WTC11 (cell line): ENCODE measurements at places on chromosomes 12 and 14. TPM values are rescaled to one million over a fixed set of nuclear protein-coding genes. Genes with fewer than 3 reads are reported as not detected.

- no peak for DNase-seq
- no peaks in the 10 kb centered on the region; the same call in 1 of the 2 replicates for H3K36me3 ChIP-seq
- H3K27me3 ChIP-seq, result peaks cover 53% of the 10 kb centered on the region
- H3K27ac ChIP-seq, result no peak overlapping the region
Observed at GRCh38 chr12:115504306-115505290, 772.9 kb downstream of the MED13L start.

DNA sequence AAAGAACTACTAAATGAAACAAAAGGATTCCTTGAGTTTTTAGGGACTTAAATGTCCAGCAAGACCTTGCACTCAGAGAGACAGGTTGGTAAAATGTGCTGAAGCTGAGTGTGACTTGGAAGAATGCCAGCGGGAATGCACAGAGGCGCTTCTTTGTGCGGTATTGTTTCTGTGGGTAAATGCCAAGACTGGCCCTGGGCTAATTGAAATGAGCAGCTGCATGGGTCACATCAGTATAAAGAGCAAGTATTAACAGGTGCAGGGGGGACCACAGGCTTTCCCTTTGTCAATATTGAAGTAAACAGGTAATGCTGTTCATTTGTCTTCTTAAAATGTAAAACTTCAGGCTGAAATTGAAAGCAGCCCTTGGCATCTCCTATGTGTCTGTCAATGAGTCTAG, 74.3 kb downstream of the LMO3 start:
- no peak for DNase-seq
- no peak overlapping the region for H3K27ac ChIP-seq
- peaks cover 8% of the 10 kb centered on the region for H3K36me3 ChIP-seq
- no peaks in the 10 kb centered on the region for H3K4me1 ChIP-seq
- H3K4me3 ChIP-seq, result no peak overlapping the region

DNA sequence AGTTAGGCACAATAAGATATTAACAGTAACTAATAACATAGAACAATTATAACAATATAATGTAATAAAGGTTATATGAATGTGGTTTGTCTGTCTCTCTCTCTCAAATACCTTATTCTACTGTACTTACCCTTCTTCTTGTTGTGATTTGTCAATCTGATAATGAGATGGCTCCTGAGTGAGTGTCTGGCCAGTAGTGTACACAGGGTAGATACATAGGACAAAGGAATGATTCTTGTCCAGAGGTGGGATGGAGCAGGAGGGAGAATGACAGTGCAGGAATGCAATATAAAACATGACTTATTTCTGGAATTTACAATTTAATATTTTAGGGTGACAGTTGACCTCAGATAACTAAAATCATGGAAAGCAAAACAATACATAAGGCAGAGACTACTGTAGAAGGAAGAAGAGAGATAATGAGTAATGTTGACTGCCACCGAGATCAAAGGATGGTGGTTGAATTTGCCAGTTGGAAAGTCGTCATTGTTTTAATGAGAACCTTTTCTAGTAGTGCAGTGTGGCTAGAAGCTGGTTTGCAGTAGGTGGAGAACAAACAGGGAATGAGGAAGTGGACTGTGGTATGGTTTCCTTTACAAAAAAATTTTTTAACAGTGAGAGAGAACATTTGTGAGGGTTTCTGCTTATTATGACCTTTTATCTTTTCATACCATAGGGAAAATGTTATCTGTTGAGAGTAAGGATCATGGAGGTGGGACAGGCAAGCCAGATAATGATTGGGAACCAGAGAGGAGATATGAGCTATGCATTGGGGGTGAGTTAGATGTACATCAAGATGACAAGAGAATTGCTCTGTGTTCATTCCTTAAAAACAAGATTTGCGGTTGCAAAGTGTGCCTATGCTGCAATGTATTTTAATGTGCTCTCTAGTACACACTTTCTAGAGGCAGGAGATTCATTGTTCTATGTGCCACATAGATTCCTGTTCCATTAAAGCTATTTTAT, 458.3 kb downstream of the BTG1 start:
- H3K27ac ChIP-seq, result no peak overlapping the region
- H3K4me3 ChIP-seq, result no peak overlapping the region
- no peaks in the 10 kb centered on the region for H3K27me3 ChIP-seq
- H3K36me3 ChIP-seq, result no peaks in the 10 kb centered on the region
- DNase-seq, result no peak
- H3K4me1 ChIP-seq, result no peaks in the 10 kb centered on the region

GRCh38 chr14:99192028-99192621, 79.9 kb downstream of the BCL11B start:
- no peaks in the 10 kb centered on the region for H3K36me3 ChIP-seq
- H3K4me3 ChIP-seq, result no peak overlapping the region
- H3K27ac ChIP-seq, result peak overlapping the region; percentile 79
- DNase-seq, result no peak

DNA sequence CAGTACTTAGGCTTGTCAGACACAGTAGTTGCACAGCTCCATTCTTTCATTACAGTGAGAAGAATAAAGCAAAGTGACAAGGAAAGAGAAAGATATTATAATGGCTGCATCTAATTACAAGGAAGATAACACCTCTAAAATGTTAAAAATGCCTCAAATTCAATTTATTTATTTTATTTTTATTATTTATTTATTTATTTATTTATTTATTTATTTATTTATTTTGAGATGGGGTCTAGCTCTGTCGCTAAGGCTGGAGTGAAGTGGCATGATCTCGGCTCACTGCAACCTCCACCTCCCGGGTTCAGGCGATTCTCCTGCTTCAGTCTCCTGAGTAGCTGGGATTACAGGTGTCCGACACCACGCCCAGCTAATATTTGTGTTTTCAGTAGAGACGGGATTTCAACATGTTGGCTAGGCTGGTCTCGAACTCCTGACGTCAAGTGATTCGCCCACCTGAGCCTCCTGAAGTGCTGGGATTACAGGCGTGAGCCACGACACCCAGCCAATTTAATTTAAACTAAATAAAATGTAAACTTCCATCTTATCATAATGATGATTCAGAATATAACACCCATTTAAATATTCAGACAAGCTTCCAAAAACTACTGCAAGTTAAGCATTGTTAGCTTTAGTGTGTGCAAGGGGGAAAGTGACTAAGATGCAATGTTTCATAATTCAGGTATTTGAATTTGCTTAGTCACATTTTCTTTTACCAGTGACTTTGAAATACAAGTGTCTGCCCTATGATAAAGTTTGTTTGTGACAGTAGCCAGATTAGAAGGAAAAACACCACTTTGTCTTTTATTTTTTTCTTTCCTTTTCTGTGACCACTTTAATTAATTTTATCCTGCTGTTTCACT, 2.4 kb upstream of the CFAP54 start:
- peaks cover 11% of the 10 kb centered on the region for H3K27me3 ChIP-seq
- peaks cover 7% of the 10 kb centered on the region for H3K4me1 ChIP-seq
- DNase-seq, result no peak
- no peak overlapping the region for H3K27ac ChIP-seq
- no peaks in the 10 kb centered on the region for H3K36me3 ChIP-seq
- H3K4me3 ChIP-seq, result no peak overlapping the region

GRCh38 chr12:15488481-15488880, 166.2 kb downstream of the PTPRO start:
- no peak overlapping the region for H3K4me3 ChIP-seq
- H3K36me3 ChIP-seq, result no peaks in the 10 kb centered on the region
- no peaks in the 10 kb centered on the region; the same call in 1 of the 2 replicates for H3K27me3 ChIP-seq
- H3K4me1 ChIP-seq, result no peaks in the 10 kb centered on the region
- H3K27ac ChIP-seq, result no peak overlapping the region

DNA sequence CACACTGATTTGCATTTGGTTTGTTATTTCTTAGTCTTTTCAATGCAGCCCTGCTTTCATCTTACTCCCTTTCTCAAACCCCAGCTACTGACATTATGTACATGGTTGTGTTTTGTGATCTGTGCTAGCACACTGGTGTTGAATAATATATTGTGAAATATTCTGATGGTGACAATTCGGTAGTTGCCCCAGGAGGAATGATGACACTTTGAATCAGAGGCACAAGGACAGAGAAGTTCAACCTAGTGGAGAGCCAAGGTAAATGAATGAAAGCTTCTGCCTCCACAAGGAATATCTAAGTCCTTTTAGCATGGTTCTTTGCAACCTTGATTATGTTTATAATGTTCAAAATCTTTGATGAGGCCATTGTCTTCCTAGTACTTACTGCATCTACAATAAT, 159.9 kb downstream of the PDE3A start:
- H3K27me3 ChIP-seq, result no peaks in the 10 kb centered on the region
- no peak overlapping the region for H3K4me3 ChIP-seq

GRCh38 chr12:106736051-106736957, 38.2 kb upstream of the RIC8B start:
- DNase-seq, result no peak
- peaks cover 20% of the 10 kb centered on the region for H3K4me1 ChIP-seq
- H3K27ac ChIP-seq, result no peak overlapping the region

Gene STON2
- total RNA-seq, result 43.0 to 69.2 TPM (median 45.2 TPM) in 3 replicates

Gene TMEM233
- 0.16 to 0.28 TPM in 2 of 3 replicates, not detected in the other for total RNA-seq

Gene SYT1
- 34.7 to 45.2 TPM (median 36.0 TPM) in 3 replicates for total RNA-seq

Gene SLC25A21
- 3.8 to 8.2 TPM (median 6.0 TPM) in 3 replicates for total RNA-seq

Gene NTN4
- total RNA-seq, result 1.9 to 2.7 TPM (median 2.1 TPM) in 3 replicates

Gene SLC7A7
- 3.0 to 4.3 TPM (median 4.2 TPM) in 3 replicates for total RNA-seq

Gene CCDC175
- 0.16 to 0.27 TPM in 2 of 3 replicates, not detected in the other for total RNA-seq
